ENCODE measurements at places on chromosomes 13 and 19.

DNA sequence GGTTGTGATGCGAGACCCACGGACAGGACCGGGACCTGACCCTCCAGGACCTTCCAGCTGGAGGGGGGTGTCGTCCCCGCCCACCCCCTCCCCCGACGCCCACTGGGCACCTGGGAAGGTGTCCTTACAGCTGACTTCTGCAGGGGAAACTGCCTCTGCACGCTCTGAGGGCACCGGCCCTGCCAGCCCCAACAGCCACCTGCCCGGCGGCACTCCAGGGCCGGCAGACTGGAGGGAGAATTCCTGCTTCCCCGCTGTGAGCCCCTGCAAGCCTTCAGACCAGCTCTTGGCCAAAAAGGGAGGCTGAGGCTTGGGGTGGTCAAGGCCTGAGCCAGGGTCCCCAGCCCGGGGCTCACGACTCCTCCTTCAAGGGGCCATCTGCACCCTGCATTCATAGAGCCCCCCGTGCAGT lies 1.2 kb downstream of the CNN2 start:
- H3K4me3 ChIP-seq, result peak overlapping the region; percentile 99
- H3K27me3 ChIP-seq, result no peaks in the 10 kb centered on the region
- peak; percentile 24 for DNase-seq
- peaks cover 5% of the 10 kb centered on the region for H3K36me3 ChIP-seq

GRCh38 chr13:111846391-111847159 lies 220.4 kb upstream of the SOX1 start:
- DNase-seq, result no peak
- no peaks in the 10 kb centered on the region for H3K4me1 ChIP-seq
- no peaks in the 10 kb centered on the region for H3K27me3 ChIP-seq
- no peaks in the 10 kb centered on the region for H3K36me3 ChIP-seq

- no peak overlapping the region for H3K4me3 ChIP-seq
- no peaks in the 10 kb centered on the region for H3K27me3 ChIP-seq
- no peaks in the 10 kb centered on the region for H3K4me1 ChIP-seq
- no peak for DNase-seq
Observed at GRCh38 chr13:32722340-32722739, 136.1 kb downstream of the PDS5B start.

DNA sequence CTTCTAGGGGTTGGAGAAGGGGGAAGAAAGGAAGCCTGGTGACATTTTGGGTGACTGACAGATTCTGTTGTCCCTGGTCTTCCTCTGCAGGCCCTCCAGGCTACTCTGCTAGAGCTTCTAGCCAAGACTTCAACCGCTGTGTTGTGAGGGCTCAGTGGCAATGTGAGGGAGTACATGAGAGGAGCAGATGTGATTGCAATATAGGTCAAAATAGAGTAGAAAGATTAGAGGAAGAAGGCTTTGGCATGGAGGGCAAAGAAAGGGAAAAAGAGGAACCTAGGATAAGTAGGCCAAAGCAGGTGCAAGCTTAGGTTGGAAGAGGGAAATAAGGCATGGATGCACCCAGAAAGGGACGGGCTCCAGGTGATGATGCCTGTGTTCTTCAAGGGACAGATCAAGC lies 216.9 kb downstream of the RGCC start:
- no peak for DNase-seq
- H3K4me1 ChIP-seq, result no peaks in the 10 kb centered on the region
- H3K27me3 ChIP-seq, result no peaks in the 10 kb centered on the region
- H3K27ac ChIP-seq, result no peak overlapping the region
- H3K36me3 ChIP-seq, result no peaks in the 10 kb centered on the region

DNA sequence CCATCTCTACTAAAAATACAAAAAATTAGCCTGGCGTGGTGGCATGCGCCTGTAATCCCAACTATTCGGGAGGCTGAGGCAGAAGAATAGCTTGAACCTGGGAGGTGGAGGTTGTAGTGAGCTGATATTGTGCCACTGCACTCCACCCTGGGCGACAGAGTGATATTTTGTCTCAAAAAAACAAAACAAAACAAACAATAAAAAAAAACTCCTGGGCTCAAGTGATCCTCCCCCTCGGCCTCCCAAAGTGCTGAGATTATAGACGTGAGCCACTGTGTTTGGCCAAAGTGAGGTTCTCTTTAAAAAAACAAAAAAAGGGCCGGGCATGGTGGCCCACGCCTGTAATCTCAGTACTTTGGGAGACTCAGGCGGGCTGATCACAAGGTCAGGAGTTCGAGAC lies 3.8 kb upstream of the JUNB start:
- DNase-seq, result no peak
- H3K4me3 ChIP-seq, result no peak overlapping the region
- H3K36me3 ChIP-seq, result no peaks in the 10 kb centered on the region
- no peak overlapping the region for H3K27ac ChIP-seq
- no peaks in the 10 kb centered on the region for H3K27me3 ChIP-seq
- H3K4me1 ChIP-seq, result peaks cover 28% of the 10 kb centered on the region

- peaks cover 5% of the 10 kb centered on the region for H3K4me1 ChIP-seq
- DNase-seq, result no peak
- no peak overlapping the region for H3K27ac ChIP-seq
- H3K36me3 ChIP-seq, result 0 out of 2 replicates have a peak, but pooled peaks cover 2% of the 10 kb centered on the region
Observed at GRCh38 chr19:1909761-1910080, 4.5 kb downstream of the ADAT3 start.

DNA sequence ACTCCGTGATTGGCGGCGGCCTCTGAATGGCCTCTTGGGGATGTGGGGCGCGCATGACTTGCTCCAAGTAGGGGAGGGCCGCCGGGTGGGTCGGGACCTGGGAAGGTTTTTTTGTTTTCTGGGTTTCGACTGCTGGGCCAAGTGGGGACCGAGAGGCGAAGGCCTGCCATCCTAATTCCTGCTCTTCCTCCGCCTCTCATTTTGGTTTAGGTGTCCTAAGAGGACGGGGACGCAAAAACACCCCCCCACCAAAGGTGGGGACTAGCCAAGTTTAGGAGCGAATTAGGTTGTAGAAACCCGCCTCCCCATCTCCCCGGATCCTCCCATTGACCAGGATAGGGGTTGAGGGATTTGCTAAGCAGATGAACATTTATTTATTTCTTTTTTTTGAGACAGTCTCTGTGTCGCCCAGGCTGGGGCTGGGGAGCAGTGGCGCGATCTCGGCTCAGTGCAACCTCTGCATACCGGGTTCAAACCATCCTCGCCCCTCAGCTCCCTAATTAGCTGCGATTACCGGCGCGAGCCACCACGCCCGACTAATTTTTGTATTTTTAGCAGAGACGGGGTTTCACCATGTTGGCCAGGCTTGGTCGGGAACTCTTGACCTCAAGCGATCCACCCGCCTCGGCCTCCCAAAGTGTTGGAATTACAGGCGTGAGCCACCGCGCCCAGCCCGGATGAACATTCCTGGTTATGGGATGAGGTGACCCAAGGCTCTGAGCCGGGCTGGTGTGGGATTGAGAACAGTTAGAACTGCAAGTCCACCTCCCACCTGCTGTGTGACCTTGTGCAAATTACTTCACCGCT lies 838 bp downstream of the PPP2R1A start:
- H3K4me3 ChIP-seq, result peak overlapping the region; percentile 96
- H3K4me1 ChIP-seq, result no peaks in the 10 kb centered on the region
- no peaks in the 10 kb centered on the region for H3K27me3 ChIP-seq
- H3K27ac ChIP-seq, result peak overlapping the region; percentile 89
- peak; percentile 11 for DNase-seq

DNA sequence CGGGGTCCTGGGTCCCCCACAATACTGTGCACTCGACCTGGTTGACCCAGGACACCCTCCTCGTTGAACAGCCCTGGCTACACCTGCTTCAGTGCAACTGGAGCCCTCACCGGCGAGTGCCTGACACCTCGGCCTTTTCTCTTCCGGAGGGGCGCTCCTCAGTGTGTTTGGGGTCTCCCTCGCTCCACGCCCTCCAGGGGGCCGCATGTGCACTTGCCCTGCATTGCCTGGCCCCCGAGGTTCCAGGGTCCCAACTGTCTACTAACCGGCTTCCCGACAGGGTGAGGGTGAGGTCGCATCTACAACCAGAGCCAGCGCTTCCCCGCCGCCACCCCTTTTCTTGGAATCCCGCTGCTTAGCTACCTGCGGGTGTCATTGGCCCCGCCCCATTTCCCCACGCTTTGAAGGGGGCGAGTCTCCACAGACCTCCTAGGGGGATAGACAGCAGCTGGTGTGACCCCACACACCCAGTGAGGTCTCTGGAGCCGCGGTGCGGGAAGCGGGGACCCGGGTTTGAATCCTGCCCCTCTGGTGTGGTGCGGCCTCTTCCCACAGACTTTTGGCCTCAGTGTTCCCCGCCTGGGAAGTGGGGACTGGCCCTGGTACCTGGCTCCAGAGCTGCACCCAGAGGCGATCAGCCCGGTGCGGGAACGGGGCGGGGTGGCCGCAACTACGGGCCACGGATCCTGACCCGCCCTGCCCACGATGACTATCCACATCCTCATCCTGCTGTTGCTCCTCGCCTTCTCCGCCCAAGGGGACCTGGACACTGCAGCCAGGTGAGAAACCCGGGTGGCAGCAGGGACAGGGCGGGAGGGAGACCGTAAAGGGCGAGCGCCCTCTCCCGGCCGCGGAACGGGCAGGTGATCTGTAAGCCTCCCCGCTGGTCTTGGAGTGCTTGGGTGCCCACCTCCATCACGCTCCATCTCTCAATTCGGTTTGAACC lies at the start of gene ADM5:
Gene ADM5, plus strand, starts transcription at position 462 of the 946 bp plus-strand sequence. Its CDS starts 244 bp downstream, at position 706.
- no peak within 1 kb of the TSS for H3K27ac ChIP-seq
- DNase-seq, result no peak
- H3K27me3 ChIP-seq, result peaks cover 10% of the 10 kb centered on the region

- no peak overlapping the region for H3K4me3 ChIP-seq
- H3K27ac ChIP-seq, result no peak overlapping the region
- no peak for DNase-seq
Observed at GRCh38 chr19:461721-462551, 1.1 kb upstream of the SHC2 start.

DNA sequence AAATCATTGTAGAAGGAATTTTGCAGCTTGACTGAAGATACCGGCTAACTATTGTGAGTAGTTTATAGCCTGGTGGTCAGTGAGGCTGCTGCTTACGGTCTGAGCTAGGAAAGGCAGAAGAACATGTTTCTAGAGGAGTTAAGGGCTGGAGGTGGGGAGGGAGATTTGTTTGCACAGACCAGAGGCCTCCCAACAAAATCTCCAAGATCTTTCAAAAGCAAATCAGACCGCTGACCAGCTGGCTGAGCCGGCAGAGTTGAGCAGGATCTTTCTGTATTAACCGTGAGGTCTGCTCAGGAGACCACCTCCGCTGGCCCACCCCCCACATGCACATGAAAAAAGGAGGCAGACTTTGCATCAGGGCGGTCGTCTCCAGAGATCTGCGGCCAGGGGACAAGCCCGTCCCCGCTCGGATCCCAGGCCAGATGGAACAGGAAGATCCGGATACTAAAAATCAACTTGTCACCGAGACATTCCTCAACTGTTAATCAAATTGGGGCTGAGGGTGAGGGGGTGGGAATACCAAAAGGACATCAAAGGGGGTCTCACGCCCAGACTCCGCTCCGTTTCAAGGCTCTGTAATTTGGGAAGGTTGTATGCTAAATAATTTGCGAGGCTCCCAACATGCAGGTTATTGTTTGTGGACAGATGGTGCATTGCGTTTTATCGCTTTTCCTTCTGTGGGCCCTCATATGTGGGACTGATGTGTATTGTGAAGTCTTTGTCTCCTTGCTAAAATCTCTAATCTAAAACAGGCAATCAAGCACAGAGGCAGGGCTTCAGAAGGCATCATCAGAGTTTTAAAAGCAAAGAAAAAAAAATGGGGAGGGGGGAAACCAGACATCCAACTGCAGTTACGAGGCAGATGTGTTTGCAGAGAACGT lies 319.0 kb downstream of the ZNF536 start:
- no peaks in the 10 kb centered on the region for H3K4me1 ChIP-seq
- H3K4me3 ChIP-seq, result no peak overlapping the region
- H3K27me3 ChIP-seq, result peaks cover 80% of the 10 kb centered on the region
- no peaks in the 10 kb centered on the region for H3K36me3 ChIP-seq
- DNase-seq, result no peak
- no peak overlapping the region for H3K27ac ChIP-seq
